Pons (tissue), 1 donor: ENCODE measurements at places on chromosomes 13 and 19.

DNA sequence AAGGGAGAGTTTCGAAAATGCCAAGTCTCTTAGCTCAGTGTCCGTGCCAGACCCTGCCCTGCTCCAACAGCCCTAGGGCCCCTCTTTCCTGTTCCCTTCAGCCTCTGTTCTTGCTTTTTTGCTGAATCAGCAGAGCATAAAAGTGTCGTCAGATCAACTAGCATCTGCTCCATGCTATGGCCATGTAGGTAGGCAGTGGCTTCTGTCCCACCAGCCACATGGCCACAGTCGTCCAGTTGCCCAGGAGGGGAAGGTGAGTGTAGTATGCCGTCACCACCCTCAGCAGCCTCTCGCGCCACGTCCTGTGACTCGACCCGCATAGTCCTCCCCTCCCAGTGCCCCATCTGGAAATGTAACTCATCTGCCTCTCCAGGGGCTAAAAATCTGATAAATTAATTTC is 50.9 kb upstream of the ATP11A start:
- DNase-seq, result no peak

- no peak for DNase-seq
These were observed 115.1 kb downstream of the KCNRG start for GRCh38 chr13:50130123-50130946.

DNA sequence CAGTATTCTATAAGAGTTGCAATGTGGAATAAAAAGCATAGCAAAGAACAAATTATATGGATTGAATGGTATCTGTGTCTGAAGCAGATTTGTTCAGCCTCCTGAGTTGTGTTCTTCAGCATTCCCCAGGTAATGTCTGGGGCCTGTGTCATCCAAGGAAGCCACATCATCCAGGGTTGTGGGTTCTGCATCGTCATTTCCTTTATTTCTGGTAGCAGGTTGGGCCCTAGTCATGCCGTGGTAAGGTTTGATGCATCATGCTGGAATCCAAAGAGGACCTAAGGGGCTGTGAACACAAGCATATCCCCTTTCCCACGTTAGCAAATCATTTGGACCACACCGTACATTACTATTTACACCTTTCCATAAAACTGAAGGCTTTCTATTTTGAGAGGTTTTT is 131.0 kb upstream of the ZNF91 start:
- no peak for DNase-seq

DNA sequence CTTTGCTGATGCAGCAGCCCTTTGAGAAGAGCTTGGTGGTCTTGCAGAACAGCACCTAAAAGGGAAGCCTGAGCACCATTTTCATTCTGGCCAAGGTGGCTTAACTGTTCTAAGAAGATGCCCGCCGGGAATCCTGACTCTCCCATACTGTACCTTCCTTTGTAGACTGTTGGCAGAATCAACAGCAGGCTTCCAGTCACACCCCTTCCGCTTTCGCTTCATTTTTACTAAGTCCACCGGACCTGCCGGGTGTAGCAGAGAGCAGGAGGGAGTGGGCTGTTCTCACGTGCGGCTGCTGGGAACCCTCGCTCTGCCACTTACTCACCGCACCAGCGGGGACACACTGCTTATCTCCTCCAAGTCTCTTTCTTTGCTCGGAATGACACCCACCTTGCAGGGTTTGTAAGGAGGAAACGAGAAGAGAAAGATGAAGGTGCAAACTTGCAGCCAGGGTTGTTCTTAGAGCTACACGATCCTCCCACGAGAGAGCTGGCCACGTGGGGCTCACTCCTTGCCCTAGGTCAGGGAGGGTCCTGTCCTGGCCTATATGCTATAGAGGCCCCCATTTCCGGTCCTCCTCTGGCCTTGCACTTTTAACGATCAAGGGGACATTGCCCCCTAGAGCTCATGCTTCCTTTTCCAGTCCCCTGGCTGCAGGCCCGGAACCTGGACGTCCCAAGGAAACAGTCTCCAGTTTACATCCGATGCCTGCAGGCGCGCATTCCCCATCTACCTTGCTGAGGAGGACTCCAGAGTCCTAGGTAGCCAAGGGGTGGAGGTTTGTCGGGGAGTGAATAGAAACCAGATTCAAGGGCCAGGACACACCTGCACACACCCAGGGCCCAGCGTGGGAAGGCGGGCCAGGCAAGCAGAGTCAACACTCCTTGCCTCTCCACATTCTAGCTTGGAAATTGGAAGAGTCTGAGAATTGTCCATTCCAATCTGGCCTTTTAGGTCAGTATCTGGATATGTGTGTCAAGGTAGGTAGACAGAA is 453.6 kb downstream of the IRS2 start:
- DNase-seq, result no peak

GRCh38 chr19:3451451-3451866 is 28.9 kb downstream of the SMIM24 start:
- no peak for DNase-seq
